ENCODE measurements at places on chromosomes 12 and 14.
A peak's percentile ranks its signal among the peaks of the same experiment; 100 is the strongest.

GRCh38 chr12:116076399-116076798, 201.1 kb downstream of the MED13L start:
- DNase-seq, result no peak

- DNase-seq, result no peak
Observed at GRCh38 chr12:25308756-25309155, 58.0 kb upstream of the KRAS start.

- DNase-seq, result no peak
Observed at GRCh38 chr14:89649451-89650075, 232.5 kb upstream of the FOXN3 start.

- peak; percentile 77 for DNase-seq
Observed at GRCh38 chr12:7439579-7440505, 4.1 kb downstream of the CD163L1 start.

GRCh38 chr12:15001733-15002382, 29.0 kb downstream of the PDE6H start:
- DNase-seq, result no peak

DNA sequence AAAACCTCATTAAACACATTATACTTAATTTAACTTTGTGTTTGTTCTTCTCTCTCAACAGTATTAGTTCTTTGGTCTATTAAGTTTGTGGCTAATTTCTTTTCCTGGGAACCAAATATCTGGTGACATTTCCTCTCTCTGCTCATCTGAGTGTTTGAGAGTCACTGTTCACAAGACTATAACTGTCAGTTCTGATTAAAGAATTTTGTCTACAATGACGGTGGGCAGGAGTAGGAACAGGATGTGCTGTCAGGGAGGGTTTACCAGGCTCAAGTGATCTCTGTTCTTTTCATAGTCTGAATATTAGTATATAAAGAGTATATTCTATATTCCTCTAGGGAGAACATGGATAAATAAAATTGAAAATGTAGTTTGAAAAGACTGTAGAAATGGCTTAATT, 92.9 kb downstream of the ALG10B start:
- DNase-seq, result peak; percentile 18

DNA sequence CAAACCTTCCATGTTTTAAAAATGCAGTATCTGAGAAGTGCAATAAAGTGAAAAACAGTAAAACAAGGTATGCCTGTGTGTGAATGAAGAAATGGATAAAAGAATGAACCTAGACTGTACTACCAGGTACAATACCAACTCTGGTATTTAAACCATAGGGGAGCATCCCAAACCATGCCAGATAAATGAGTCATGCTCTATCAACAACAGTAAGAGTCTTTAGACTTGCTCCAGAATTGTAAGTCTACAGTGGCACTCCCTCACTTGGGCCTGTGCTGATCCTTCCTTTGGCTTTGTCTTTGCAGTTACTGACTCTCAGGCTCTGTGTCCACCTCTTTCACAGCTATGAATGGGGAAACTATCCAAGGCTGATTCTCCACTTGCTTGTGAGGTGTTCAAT, 38.1 kb downstream of the BBS10 start:
- no peak for DNase-seq

DNA sequence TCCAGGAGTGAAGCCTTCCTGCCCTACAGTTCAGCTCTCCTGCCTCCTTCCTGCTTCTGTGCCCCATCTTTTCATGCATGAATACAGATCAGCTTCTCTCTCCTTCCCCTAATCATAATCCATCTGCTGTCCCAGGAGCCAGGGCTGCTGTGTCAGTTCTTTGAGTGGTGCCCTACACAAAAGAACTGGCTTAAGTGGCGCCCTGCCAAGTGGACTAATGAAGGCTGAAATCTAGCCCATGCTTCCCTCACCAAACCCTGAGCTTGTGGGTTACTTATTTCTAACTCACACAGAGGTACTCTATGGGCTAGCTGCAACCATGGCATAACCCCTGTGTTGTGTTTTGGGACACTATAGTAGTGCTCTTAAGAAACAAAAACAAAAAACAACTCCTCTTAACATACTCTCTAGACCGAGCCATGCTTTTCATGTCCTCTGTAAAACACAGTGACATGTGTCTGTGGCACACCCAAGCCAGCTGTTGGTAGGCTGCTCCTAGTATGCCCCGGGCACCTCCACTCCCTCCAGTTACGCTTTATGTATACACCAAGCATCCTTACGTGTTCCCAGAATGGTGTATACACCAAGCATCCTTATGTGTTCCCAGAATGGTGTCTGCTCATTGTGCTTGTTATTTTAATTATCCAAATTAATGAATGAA, 19.3 kb upstream of the ETV6 start:
- no peak for DNase-seq

- no peak for DNase-seq
Observed at GRCh38 chr14:61474015-61474414, 152.6 kb downstream of the PRKCH start.

DNA sequence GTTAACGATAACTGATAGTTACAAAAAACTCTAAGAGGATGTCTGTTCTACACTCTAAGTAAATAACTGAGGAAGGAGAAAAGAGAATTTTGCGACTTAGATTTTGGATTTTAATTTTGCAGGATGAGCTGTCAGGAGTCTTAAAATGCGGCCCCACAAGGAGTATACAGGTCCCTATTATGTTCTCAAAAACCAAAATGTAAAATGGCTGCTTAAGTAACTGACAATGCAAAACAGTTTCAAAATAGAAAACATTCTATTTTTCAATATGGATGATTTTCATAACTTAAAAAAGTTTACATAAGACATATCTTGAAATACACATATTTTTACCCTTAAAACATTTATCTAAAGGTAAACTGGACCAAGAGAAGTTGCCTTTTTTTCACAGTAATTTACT, 2.6 kb downstream of the CD69 start:
- no peak for DNase-seq

DNA sequence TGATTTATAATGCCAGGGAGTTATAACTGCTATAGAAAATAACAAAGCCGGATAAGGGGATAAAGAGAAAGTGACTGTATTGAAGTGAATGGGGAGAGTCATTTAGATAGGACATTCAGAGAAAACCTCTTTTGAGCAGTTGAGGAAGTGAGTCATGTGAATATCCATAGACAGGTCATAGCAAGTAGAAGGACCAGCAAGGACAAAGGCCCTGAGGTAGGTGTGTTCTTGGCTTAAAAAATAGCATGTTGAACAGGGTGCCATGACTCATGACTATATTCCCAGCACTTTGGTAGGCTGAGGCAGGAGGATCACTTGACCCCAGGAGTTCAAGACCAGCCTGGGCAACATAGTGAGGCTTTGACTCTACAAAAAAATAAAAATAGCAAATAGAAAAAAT, 51.5 kb upstream of the RAP1B start:
- DNase-seq, result peak; percentile 57

GRCh38 chr12:21300632-21301031, 34.1 kb downstream of the SLCO1A2 start:
- DNase-seq, result no peak

GRCh38 chr12:127150028-127150427, 1116.9 kb upstream of the TMEM132C start:
- DNase-seq, result peak; percentile 62

DNA sequence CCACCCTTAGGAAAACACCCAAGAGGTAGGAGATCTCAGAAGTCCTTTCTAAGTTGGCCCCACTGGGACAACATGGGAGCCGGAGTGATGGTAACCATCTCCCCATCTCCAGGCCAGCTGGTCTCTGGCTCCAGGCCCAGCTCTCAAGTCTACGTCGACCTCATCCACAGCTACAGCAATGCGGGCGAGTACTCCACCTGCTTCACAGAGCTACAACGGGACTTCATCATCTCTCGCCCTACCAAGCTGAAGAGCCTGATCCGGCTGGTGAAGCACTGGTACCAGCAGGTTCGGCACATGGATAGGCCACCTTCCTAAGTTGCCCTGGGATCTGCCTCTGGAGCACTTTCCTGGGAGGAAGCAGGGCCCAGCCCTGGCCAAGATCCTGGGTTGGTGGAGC, 11.0 kb upstream of the OAS2 start:
- DNase-seq, result no peak

- DNase-seq, result no peak
Observed at GRCh38 chr14:95407354-95407753, 87.6 kb upstream of the CLMN start.

- DNase-seq, result peak; percentile 37
Observed at GRCh38 chr12:91926848-91927247, 218.8 kb downstream of the BTG1 start.

DNA sequence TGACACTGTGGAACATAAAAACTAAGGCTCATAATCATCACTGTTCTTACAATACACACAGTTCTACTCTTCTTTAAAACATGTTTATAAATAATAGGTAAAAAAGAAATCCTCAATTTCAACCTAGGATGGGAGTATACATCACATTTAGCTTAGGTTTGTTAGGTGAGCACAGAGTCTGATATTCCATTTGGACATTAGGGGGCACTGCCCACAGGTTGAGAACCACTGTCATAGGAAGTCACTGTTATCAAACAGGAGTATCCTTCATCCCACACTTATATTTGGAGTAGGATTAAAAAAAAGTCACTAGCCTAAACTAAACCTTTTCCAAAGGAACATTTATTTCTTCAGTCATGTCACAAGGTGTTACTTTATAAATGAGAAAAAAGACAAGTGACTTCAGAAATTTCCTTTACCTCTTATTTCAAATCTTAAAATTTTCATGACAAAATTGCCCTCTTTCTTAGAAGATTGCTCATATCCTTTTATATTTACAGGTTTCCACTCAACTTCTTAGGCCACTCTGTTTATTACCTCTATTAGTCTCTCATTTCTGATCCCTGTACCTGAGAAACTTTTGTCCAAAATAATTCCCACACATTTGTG, 240.6 kb downstream of the CPNE8 start:
- DNase-seq, result no peak

DNA sequence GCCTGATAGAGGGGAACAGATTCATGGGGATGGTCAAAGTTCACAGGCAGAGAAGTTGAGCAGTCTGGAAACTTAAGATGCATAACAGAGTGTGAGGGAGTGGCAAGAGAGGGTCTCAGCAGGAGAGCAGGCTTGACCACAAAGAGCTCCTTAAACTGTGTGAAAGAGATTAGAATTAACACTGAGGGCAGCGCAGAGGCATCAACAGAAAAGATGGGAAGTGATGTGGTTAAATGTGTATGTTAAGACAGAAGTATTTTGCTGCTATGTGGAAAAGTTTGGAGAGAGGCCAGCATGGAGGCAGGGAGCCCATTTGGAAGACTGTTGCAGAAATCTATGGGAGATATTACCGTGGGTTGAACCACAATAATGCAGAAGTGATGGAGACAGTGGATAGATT, 122.7 kb upstream of the LMNTD1 start:
- DNase-seq, result no peak

- DNase-seq, result no peak
Observed at GRCh38 chr12:47165934-47166333, 86.2 kb upstream of the AMIGO2 start.

DNA sequence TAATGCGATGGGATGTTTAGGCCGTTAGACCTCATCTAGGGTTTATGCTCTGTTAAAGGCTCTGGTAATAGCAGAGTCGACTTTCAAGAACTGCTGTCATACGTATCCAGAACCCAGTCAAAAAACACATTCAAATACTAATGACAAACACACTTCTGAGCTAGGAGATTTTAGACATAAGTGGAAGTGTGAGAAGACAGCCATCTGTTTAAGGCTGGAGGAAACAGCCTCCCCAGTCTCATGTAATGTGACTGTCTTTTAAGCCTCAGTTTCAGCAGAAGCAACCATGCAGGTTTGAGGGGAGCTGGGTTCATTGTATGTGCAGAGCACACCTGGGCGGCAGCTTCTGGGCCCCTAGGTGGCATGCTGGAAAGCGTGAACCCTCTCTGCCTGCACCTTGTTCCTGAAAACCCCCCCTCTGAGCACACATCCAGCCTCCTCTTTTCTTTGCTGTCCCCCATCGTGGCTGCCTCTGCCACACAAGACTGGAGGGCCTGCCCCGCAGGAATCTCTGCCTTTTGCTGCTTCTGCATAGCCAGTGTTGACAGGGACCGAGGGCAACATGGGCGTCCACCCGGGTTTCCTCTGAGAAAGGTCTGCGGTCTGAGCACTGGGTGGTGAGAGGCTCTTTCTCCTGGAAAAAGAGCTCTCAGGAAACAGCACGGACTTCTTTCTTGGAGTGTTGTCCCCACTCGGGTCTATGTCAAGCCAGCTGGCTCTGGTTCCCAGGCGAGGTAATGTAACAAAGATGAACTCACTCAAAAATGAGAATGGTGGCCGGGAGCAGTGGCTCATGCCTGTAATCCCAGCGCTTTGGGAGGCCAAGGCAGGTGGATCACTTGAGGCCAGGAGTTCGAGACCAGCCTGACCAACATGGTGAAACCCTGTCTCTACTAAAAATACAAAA, 11.6 kb downstream of the WNT5B start:
- DNase-seq, result no peak

GRCh38 chr14:29108908-29109307, 342.3 kb downstream of the FOXG1 start:
- DNase-seq, result no peak

GRCh38 chr14:53742233-53742620, 214.4 kb downstream of the BMP4 start:
- no peak for DNase-seq

DNA sequence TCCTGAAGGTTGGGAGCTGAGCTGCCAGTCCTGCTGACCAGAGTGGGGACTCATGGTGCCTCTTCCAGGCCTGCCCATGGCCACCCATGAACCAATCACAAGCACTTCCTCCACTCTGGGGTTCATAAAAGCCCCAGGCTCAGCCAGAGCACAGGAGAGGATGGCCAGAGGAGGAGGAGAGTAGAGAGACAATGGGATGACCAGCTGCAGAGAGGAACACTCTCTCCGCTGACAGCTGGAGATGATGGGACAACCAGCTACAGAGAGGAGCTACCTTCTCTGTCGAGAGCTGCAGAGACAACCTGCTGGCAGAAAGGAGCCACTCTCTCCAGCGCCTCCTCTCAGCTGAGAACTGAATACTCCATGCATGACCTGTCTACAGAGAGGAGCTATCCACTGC, 886.1 kb downstream of the BCL11B start:
- no peak for DNase-seq

DNA sequence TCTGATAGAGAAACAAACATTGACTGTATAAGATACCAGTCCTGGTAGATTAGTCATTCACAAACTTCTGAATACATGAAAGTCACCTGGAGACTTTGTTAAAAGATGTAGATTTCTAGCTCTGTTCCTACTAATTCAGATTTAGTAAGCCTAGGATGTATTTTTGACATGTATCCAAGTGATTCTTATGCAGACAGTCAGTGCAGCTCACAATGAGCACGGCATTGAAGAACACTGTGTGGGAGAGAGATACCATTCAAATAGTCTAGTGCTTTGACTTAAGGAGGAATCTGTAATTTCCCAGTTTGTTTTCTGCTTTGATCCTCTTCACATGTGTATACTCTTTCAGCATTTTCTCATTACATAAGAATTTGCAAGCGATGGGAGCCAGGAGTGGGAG, 68.7 kb upstream of the STXBP6 start:
- no peak for DNase-seq
